ENCODE measurements at places on chromosomes 6 and 20.

DNA sequence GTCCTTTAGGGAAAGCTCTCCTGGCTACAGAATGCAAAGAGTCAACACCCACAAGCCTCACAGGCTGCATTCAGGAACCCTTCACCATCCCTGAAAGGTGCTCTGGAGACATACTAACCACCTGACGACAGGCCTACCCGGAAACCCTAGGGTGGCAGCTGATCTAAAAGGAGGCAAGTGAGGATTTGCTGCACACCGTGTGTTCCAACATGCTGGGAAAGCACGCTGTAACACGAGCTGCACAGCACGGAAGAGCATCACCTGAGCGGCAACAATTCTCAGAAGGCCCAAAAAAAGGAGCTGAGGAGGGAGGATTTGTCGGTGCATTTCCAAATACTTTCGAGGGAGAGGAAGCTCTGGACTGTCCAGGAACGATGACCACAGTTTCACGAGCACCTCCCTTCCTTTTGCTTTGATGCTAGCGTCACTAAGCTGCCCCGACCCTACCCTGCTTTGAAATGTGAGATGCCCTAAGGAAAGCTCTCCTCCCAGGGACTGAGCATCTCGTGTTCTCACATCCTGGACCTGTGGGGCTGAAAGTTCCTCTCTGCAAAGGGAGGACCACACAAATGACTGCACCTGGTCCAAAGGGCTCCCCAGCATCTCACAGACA, 87.0 kb downstream of the PPP1R3G start:
- no peak for DNase-seq

GRCh38 chr6:80173411-80173810, 66.9 kb downstream of the BCKDHB start:
- no peak for DNase-seq

GRCh38 chr6:169723200-169723909, 945 bp downstream of the PHF10 start:
- DNase-seq, result peak; percentile 86

DNA sequence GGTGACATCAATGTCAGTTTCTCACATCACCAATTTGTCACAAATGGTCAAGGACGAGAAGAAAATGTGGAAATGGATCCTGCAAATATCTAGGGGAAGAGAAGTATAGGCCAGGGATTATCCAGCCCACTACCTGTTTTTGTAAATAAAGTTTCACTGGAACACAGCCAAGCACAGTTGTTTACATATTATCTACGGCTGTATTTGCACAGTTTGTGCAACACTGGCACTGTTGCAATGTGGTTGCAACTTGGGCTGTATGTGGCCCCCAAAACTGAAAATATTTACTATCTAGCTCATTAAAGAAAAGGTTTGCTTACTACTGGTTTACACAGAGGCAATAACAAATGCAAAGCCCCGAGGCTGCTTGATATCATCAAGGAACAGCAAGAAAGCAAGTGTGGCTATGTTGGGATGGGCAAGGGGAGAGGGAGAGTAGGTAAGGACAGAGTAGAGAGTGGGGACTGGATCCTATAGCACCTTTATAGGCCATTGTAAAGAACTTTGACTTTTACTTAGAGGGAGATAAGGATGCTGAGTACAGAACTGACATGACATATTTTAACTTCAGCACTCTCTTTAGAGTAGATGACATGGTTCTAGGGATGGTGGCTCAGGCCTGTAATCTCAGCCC, 11.8 kb upstream of the STXBP5 start:
- DNase-seq, result no peak

- no peak for DNase-seq
Observed at GRCh38 chr20:34164381-34164984, 52.4 kb upstream of the EIF2S2 start.

- DNase-seq, result no peak
Observed at GRCh38 chr6:1461207-1461606, 71.8 kb downstream of the FOXF2 start.

GRCh38 chr6:1613346-1613687, 3.6 kb downstream of the FOXC1 start:
- no peak for DNase-seq

DNA sequence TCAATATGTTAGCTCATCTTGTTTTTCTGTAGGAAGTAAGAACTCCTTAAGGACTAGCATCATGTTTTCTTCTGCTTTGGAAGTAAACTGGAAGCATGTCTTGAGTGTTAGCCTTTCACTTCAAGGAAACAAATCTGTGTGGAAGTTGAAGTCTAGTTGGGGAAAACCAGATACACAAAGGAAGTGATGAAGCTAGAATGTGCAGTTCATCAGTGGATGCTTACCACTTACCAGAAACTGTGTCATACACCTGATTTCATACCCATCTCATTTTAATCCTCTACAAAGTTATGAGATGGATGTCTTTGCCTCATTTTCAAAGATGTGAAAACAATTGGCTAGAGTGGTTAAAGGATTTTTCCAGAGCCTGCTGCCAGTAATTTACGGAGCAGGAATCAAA, 75.8 kb downstream of the TMEM170B start:
- no peak for DNase-seq

- no peak for DNase-seq
Observed at GRCh38 chr6:158910484-158911440, 89.2 kb downstream of the RSPH3 start.

GRCh38 chr20:34983995-34984735, 28.5 kb downstream of the MYH7B start:
- DNase-seq, result no peak

- DNase-seq, result no peak
Observed at GRCh38 chr6:111943726-111944125, 70.5 kb upstream of the FYN start.

GRCh38 chr6:6479785-6480184, 108.7 kb upstream of the LY86 start:
- DNase-seq, result no peak

GRCh38 chr6:967701-968100, 274.8 kb upstream of the EXOC2 start:
- DNase-seq, result no peak

DNA sequence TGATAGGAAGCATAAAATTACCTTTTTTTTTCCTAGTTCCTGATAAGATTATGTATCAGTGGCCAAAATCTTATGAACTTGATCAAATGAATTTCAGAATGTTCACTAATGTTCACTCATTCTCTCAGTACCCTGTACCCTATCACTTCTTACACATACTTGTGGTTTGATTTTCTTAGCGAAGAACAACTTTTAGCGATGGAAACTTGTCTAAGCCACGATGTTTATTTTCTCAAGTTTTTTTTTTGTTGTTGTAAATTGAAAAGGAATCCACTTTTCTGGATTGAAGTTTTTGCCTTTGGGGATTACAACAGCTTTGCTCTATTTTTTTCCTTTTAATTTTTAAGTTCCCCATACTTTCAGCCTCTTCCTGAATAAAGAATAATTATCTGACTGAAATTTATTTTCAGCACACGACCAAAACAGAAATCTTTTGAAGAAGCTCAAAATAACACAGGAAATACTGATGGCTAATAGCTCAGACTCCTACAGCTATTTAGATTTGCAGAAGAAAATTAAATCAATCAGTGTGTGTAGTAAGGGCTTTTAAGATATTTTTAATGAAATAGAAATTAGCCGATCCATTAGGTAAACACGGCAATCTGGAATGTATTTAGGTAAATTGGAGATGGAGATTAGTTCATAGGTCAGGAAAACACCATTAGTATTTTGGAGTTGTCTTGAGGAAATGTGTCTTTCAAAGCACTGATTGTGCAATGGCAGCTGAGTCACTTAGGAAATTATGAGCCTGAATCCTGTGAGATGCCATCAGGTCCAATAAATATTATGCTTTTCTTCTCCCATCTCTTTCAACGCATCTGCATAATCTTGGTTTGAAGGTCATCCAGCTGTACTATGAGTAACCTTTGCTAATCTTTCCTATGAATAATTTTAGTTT, 217.5 kb downstream of the GJA1 start:
- no peak for DNase-seq

GRCh38 chr6:128284128-128284527, 236.3 kb downstream of the PTPRK start:
- DNase-seq, result no peak

GRCh38 chr20:44209686-44210405, 725 bp downstream of the OSER1 start:
- DNase-seq, result no peak

- no peak for DNase-seq
Observed at GRCh38 chr6:9085054-9085708, 649.8 kb upstream of the SLC35B3 start.

GRCh38 chr20:51042064-51042463, 19.2 kb upstream of the KCNG1 start:
- no peak for DNase-seq

DNA sequence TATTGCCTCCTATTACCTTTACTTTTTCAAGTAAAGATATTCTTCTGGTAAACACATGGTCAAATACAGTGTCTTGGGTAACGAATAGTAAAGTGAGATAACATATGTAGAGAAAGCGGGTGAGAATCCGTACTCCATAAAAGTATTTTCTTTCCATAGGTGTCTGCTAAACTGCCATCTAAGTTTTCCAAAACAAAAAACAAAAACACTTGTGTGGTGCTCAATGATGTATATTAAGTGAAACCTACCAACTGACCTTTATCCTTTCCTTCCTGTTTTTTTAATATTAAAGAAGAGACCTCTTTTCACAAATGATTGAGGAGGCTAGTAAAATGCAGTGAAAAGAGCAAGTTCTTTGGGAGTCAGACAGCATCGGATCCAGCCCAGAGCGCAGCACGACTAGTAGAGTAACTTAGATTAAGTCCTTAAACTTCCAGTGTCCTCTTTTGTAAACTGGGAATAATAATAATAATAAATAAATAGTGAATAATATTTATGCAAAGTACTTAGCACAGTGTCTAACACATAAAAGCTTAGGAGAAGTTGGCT, 437 bp upstream of the CDKAL1 start:
- no peak for DNase-seq

DNA sequence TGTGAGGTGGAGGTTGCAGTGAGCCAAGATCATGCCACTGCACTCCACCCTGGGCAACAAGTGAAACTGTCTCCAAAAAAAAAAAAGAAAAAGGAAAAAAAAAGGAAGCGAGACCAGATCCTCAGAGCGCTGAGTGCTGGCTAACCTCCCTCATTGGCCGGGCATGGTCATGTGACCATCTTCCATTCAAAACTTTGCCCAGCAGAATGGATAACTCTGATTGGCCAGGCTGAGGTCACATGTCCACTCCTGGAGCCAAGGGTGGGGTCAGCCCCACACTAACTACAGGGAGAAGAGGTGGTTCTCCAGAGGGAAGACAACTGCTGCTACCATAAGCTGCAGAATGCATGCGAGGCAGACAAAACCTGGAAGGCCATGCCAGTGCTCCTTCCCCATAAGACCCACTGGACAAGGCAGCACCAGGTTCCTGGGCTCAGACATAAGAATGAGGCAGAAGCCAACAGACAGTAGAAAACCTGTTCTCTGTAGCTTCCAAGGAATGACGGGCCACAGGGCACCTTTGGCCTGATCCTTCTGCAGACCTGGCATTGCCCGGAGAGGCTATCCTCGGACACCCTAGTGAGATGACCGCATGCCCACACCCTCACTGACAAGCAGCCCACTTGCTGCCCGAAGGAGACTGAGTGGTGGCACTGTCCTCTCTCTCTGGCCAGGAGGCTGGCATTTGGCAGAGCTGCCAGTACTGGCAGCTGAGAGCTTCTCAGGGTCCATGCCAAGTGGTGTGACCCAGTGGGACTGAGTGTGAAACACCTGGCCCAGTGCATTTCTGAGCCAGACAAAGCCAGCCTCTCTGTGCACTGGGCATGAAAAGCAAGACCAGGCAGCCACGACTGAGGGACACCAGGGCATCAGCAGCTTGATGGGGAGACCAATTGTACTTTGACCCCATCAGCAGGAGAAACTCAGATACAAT, 311.9 kb upstream of the SULF2 start:
- DNase-seq, result no peak

GRCh38 chr20:7629880-7630279, 310.4 kb downstream of the HAO1 start:
- DNase-seq, result no peak

- no peak for DNase-seq
Observed at GRCh38 chr6:146103416-146104072, 74.7 kb downstream of the GRM1 start.

- no peak for DNase-seq
Observed at GRCh38 chr6:4176907-4177306, 41.5 kb upstream of the ECI2 start.

DNA sequence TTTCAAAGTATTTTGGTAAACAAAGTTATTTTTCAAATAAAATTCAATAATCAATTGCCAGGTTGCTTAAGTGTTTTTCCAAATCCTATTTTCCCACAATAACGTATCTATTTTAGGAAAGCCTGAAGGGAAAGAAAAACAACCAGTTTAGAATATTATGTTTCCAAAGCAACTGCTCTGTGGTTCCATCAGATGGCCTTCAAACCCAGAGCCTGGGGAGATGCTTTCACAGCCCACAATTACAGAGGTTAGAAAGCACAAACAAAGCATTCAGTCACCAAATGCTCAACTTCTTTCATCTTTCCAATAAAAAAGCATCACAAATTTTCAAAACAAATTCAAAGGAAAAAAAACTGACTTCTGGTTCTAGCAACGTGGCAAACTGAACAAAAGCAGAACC, 66.0 kb downstream of the ELOVL5 start:
- DNase-seq, result no peak

DNA sequence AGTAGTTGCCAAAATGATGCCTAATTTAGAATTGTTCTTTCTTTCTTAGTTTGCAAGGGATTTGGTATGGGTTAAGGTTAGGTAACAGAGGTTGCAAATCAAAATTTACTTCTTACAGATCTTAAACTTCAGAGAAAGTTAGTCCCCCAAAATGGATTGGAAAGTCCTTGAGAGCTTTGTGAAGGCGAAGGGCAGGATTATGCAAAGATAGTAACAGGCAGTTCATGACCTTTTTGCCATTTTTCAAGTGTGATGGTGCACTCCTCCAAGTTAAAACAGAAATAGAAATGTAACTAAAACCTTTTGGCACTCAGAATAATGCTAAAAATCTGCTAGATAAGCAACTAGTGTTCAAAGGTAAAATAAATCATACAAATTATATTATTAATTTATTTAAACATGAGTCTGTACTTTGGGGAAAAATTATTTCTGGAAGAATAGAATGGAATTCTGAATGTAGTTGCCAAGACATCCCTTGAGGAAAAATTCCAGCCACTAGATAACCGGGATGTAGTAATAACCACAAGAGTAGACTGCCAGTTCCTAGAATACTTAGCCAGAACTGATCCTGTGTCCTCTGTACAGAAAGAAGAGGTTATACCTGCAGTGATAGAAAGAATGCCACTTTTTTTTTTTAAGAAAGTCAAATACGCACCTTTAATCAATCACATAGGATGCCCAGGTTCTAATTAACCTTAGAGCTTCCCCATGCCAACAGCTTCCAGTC, 31.8 kb upstream of the DAAM2 start:
- no peak for DNase-seq

DNA sequence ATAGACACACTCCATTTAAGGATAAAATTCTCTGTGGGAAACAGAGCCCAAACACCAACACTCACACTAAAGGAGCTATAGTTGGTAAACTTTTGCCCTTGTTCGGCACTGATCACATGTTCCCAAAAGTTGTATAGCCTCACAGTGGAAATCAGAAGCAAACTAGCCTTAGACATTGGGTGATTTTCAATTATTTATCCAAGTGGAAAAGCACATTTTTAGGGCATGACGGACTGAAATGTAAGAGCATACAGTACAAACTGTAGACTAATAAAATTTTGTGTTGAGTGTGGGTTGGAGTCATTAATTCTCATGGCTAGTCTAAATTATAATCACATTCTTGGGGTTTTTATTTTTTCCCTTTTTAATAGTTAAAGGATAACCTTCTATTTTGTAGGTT, 202.4 kb downstream of the MOXD1 start:
- no peak for DNase-seq

GRCh38 chr6:44028789-44029310, 98.4 kb downstream of the MRPL14 start:
- no peak for DNase-seq

GRCh38 chr20:33914919-33915318, 78.8 kb upstream of the RALY start:
- no peak for DNase-seq
